ENCODE measurements at places on chromosomes 7 and 10.
A peak's percentile ranks its signal among the peaks of the same experiment; 100 is the strongest.

GRCh38 chr7:115102738-115103137, 180.8 kb downstream of the MDFIC start:
- no peak for DNase-seq

DNA sequence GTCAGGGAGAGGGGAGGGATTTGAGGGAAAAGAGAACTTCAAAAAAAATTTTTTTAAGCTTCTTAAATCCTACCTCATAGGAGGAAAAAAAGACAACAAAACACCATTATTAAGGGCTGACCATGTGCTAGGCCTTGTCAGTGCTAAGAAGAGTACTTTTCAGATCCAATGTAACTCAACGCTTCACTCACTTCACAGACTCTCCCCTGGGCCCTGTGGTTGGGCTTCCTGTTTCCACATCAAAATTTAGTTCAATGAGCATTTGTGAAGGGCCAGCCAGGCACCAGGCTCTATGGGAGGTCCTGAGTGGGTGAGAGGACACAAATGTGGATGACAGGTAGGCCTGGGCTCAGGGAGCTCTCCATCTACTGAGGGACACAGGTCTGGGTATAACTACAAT, 249.8 kb downstream of the PTEN start:
- peak; percentile 79 for DNase-seq

DNA sequence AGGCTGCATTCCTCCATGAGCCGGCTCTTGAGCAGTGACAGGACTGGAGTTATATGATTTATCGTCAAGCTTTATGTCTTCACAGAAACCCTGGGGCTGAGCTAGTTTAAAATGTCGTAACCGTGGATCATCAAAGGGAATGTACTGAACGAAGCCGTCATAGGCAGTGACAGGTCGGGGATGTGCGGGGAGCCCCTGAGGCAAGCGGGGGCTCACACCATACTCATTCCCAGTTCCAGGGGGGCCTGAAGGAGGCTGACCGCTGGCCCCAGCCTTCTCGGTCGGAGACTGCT, 30.7 kb downstream of the JCAD start:
- DNase-seq, result no peak

GRCh38 chr7:138502023-138502767, 42.1 kb downstream of the TRIM24 start:
- DNase-seq, result no peak

DNA sequence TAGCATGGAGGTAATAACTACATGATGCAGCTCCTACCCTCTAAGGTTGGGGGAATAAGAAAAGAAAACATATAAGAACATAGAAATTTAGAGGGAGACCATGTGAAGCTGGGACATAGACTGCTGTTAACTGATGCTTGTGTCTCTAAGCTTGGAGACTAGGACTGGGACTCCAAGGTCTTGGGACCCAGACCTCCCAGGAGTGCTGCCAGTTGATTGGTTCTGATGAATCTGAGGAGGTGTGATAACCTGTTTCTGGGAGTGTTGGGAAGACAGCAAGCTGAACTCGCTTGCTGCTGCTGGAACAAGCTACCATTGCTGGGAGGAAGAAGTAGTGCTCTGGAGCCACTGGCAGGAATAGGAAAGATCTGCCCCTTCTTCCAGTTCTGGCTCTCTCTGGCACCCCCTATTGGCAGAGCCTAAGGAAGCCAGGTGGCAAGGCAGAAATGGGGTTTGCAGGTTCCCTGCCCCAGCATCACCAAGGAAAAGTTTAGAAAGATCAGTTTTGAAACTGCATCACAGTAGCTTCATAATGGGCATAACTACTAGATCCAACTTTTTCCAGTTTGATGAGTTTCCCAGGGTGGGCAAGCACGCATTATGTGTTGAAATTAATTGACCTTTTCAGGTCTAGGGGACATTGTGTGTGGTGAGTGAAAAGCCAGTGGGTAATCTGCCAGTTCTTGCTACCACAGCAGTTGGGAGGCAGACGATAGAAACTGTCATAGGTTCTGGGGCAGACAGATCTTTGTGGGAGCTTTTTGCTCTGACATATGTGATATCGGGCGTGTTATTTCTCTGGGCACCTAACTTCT, 140.7 kb downstream of the SND1 start:
- DNase-seq, result no peak

GRCh38 chr10:119737823-119738222, 12.0 kb downstream of the INPP5F start:
- DNase-seq, result peak; percentile 67

DNA sequence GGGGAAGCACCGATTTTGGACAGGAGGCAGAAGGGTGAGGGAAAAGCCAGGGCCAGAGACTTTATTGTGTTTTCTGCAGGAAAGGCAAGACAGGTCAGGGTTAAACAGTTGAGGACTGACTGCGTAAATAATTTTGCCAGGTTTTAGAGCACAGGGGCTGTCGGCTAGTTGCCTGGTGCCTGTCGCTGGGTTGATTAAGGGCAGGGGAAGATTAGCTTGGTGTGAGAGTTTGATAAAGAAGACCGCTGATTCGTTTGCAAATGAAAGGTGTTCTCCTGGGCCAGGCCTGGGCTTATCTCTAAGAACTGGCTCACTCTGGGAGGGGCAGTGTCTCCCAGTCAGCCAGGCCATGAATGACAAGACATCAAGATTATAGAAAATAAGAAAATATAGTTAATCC, 75.6 kb downstream of the SLC37A3 start:
- no peak for DNase-seq

DNA sequence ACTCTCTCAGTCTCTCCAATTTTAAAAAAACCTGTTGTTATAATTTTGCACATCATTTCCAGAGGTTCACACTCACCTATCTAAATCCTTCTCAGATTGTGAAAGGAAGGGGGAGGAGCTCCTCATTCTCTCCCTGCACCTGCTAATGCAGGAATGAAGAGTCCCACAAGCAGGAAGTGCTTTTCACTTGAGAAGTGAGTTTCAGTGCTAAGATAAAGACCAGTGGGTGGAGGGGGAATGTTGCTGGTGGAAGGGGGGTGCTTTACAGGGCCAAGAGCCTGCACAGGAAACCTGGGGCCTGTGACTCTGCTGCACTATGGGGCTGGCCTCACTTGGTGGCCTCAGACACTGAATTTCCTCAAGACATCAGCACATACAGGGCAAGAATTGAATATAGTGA, 176.4 kb downstream of the PTPN20 start:
- DNase-seq, result no peak

DNA sequence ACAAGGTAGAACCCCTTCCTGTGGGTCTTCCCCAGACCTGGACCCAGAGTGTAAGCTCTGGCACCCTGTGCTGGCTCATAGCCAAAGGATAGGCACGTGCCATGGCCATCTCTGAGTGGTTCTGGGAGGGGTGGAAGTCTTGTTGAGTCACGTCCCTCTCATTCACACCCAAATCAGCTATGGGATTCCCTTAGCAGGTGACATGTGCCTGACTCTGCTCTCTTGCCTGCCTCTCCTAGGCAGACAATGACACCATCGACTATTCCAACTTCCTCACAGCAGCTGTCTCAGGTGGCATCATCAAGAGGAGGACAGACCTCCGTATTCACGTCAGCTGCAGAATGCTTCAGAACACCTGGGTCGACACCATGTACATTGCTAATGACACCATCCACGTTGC, 59.8 kb downstream of the C10orf120 start:
- no peak for DNase-seq

DNA sequence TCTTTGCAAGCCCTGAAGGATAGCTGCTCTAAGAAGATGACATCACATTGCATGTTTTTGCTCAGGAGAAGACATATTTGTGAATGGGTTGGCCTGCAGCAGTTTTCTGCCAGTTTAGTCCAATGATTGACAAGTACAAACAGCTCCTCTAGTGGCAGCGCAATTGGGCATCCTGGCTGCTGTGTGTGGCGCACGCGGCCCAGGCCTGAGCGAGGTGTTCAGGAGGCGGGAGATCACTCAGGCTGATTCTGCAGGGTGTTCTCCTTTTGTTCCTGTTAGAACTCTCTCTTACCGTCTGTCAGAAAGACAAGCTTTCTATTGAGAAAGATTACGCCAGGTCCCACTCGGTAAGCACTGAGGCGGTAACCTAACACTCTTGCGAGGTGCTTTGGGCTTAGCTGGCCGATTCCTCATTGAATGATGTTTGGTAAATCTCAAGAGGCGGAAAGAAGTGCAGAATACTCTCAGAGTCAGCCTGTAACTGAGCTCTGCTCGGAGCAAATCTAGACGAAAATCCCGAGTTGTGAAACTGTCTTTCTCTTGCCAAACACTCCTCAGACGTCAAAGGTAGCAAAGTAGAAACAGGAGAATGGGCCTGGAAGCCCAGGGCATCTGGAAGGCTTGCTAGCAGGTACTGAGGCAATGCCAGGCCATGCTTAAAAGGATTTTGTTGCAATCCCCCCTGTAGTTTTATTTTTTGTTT, 219.2 kb upstream of the BMPER start:
- DNase-seq, result no peak

- peak; percentile 98 for DNase-seq
Measured at GRCh38 chr10:13978533-13979115, 352.1 kb downstream of the FRMD4A start.

- no peak for DNase-seq
Measured at GRCh38 chr7:156746891-156747290, 106.3 kb downstream of the RNF32 start.

- DNase-seq, result peak; percentile 47
Measured at GRCh38 chr7:131498237-131498885, 58.1 kb downstream of the PODXL start.

- DNase-seq, result no peak
Measured at GRCh38 chr10:114404171-114405010, at the start of gene AFAP1L2. Gene AFAP1L2, minus strand, starts transcription at chr10:114404502. Its CDS starts 47 bp downstream, at chr10:114404455.

DNA sequence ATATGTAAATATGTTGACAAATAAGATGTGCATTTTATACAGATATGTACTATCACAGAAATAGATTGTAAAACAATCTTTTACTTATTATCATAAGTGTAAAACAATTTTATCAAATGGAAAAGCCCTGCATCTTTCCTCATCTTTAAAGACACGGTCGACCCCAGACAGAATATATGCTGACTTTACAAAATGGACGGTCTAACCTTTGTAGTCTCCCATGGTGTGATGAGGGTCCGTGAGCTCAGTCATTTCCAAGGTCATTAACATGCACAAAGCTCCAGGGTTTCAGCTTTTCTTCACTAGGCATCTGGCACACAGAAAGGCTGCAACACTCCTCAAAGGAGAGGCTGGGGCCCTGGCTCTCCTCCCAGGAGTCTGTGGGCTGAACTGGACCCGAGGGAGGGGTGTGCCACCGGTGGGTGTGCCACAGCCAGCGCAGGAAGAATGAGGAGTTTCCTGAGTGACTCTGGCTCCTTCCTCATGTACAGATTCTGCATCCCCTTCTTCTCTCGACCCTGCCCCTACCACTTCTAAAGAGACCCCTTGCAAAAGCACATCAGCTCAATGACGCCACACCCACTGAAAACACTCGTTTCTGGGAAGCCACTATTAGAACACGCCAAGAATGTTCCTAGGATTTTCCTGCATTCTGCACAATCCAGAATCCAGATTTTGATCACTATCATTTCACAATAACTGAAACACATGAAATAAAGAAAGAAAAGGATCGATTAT, 26.2 kb upstream of the ABLIM1 start:
- DNase-seq, result peak; percentile 25

DNA sequence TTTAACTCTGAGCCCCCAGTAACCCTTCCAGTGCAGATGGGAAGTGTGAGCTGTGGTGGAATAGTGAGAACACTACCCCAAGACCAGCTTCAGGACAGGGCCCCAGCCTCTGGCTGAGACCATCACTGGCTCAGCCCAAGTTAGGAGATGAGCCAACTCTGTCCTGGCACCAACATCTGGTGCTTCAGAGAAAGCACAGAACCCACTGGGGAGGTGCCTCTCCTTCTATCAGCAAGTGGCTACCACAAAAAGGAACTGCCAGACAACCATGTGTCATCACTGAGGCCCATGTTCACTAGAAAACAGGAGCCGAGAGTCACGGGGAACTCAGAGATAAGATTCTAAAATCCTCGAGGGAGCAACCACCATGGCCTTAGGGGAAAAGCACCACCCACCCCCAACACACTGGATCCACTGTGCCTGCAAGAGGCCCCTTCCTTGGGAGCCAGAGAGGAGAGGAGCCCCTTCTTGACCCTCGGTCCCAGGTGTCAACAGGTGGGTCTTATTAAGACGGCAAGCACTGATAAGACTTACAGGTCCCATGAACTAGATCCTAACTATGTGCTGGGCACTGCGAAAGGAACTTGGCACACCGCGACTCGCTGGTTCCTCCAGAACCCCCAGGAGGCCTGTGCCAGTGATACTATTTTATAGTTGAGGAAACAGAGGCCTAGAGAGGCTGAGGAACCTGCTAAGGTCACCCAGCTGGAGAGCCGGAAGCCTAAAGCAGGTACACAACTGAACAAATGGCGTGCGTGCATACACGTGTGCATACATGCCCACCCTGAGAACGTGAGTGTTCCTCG, 102.7 kb downstream of the FAM53B start:
- peak; percentile 25 for DNase-seq

- DNase-seq, result no peak
Measured at GRCh38 chr10:127840884-127841283, 51.9 kb downstream of the CLRN3 start.

- no peak for DNase-seq
Measured at GRCh38 chr7:96246919-96247318, 75.0 kb downstream of the SLC25A13 start.

GRCh38 chr10:11603741-11604140, 7.7 kb downstream of the USP6NL start:
- no peak for DNase-seq

- DNase-seq, result no peak
Measured at GRCh38 chr7:36045830-36046341, 107.2 kb upstream of the EEPD1 start.

GRCh38 chr7:19099194-19099593, 18.2 kb downstream of the TWIST1 start:
- no peak for DNase-seq

GRCh38 chr10:11050301-11051287, 32.9 kb downstream of the CELF2 start:
- no peak for DNase-seq

- no peak for DNase-seq
Measured at GRCh38 chr10:88557256-88557655, 25.9 kb downstream of the RNLS start.

DNA sequence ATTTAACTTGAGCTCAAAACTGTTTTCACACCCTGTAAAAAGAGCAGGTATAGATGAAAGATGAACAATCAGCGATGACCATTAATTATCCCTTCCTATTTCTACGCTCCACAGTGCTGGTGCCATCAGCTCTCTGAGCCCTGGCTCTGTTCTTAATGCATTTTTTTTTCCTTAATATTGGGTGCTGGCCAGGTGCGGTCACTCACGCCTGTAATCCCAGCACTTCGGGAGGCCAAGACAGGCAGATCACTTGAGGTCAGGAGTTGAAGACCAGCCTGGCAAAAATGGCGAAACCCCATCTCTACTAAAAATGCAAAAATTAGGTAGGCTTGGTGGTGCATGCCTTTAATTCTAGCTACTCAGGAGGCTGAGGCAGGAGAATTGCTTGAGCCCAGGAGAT, 4.2 kb downstream of the STEAP4 start:
- no peak for DNase-seq
